NK-92 treated with Interleukin-12 subunit alpha and Interleukin-12 subunit beta, amount 100 ng/mL, for 24 hours (cell line): ENCODE measurements at places on chromosomes 11 and 22.
A peak's percentile ranks its signal among the peaks of the same experiment; 100 is the strongest.

DNA sequence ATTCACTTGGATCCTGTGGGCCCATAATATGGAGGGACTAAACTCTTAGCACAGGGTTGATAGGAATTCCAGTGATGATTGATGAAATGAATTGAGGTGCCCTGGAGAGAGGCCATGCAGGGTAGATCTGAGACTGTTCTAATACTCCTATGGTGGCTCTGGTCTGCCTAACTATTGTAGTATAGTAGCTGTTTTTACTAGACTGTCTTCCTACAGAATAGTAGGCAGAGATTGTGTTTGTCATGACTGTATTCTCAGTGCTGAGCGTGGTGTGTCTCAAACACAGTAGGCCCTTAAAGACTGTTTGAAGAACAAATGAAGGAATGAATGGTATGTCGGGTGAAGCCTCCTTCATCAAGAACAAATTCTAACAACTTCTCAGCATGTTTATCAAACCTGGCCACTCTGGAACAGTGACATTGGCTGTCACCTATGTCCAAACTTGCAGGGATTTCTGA is 107.0 kb upstream of the SESN3 start:
- DNase-seq: no peak

- peak; percentile 32 for DNase-seq
Measured at GRCh38 chr11:35237860-35238715, 99.1 kb downstream of the CD44 start.

GRCh38 chr11:108019870-108020540 is 11.3 kb downstream of the CUL5 start:
- no peak for DNase-seq

DNA sequence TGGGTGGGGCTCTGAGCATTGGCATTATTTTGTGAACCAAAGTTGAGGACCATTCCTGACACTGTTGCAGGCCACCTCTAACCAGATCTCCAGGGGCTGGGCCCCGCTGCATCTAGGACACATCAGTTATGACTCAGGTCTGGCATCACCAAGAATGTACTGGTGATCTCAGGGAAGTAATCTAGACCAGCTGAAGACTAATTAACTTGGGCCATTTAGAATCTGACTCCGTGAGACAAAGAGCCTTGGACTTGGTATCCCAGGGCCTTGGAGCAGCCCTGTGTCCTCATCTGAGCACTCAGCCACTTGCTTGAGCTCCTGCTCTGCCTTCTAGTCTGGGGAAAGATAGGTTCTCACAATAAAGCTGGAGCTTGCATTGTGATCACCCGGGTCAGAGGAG is 200.6 kb downstream of the KIRREL3 start:
- no peak for DNase-seq

DNA sequence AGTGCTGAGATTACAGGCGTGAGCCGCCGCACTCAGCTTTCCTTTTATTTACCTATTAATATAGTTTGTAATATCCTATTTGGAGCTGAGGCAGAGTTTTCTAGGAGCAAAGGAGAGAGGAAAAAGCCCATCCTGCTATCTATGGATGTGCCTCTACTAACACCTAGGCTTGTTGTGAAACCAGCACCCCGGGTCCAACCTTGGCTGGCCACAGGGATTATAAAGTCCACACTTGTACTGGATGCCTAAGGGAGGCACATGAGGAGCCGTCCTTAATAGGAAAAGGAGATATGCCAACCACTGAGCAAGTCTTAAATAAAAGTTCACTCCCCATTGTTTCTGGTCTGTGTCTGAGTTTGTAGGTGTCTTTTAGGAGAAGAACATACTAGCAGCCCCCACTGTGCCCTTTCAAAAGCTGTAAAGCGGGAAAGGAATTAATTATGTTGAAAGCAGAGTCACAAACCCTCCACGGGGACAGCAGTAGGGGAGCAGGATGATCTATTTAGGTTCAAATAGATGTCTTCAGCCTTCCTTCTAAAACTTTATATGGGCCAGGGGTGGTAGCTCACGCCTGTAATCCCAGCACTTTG is 29.3 kb downstream of the RRP7A start:
- DNase-seq: no peak

DNA sequence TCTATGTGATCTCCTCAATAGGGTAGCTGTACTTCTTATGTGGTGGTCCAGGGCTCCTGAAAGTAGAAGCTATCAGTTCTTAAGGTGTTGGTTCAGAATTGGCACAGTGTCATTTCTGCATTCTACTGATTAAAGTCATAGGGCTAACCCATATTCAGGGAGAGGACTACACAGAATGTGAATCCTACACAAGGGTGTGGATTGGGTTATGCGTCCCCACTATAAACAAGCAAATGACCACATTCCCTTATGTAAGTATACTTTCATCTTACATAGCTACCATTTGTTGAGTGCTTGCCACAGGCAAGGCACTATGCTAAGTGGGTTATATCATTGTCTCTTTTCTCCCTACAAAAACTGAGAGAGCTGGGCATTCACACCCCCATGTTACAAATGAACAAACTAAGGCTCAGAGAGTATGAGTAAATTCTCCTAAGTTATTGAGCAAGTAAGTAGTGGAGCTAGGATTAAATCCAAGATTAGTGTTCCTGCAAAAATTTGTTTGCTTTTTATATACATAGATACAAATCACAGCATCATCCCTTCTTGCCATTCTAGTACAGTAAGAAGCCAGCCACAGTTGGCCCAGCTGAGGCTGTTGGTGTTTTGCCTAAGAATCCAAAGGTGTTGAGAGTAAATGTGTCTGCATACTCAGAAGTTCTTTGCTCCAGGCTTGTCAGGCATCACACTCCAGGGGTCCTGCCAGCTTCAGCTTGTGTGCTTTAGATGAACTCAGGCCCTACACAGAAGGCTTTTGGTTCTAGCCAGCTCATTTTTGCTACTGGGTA is 157.8 kb downstream of the KIF18A start:
- no peak for DNase-seq

GRCh38 chr22:50002791-50003190 is 9.8 kb downstream of the IL17REL start:
- no peak for DNase-seq

DNA sequence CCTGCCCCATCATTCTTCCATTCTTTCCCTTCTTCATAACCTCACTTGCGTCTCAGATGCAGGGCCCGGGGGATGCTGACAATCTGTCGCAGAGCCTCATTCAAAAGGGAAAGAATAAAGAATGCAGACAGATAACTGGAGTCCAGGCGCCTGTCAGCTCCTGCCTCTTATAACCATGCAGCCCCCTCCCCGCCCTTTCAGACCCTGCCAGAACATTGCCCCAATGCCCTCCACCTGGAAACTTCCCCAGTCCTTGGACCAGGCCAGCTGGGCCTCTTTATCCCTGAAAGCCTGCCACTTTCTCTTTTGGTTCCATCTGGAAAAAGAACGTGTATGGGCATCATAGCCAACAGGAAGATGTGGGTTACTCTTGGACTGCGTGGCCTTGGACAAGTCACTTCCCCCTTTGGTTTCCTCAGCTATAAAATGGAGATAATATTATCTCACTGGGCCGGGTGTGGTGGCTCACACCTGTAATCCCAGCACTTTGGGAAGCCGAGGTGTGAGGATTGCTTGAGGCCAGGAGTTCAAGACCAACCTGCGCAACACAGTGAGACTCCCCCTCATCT is 2.1 kb upstream of the TCF20 start:
- DNase-seq: no peak

DNA sequence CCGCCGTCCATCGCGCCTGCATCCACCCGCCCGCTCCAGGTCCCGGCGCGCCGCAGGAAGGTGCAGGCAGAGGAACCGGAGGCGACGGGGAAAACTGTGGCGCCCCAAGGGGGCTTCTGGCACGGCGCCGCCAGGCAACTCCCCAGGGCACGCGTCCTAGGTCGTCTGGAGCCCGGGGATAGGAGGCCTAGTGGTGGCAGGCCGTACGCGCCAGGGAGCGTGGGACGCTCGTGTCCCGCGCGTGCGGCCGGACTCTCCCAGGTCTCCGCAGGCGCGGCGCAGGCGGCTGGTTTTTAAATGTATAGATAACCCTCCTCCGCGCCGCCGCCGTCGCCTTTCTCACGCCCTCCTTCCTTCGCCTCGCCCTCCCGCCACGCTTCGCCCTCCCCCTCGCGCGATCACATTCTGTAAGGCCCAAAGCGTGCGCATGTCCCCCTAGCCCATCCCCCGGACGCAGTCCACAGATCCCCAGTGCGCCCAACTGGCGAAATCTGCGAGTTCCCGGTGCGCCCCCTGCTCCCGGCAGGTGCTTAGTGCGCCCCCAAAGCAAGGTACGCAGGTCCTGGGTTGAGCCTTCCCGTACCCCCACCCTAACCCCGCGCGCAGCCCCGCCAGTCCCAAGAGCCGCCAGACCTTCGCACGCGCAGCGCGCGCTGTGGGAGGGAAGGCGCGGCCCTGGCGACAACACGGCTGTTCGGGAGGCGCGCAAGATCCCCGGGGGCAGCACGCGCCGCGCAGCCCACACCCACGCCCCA is at the start of gene ASCL2:
Gene ASCL2, minus strand, starts transcription at position 267 of the 755 bp plus-strand sequence. Its CDS starts 256 bp downstream, at position 11.
- no peak for DNase-seq

GRCh38 chr11:116244439-116244838 is 528.3 kb downstream of the BUD13 start:
- no peak for DNase-seq

DNA sequence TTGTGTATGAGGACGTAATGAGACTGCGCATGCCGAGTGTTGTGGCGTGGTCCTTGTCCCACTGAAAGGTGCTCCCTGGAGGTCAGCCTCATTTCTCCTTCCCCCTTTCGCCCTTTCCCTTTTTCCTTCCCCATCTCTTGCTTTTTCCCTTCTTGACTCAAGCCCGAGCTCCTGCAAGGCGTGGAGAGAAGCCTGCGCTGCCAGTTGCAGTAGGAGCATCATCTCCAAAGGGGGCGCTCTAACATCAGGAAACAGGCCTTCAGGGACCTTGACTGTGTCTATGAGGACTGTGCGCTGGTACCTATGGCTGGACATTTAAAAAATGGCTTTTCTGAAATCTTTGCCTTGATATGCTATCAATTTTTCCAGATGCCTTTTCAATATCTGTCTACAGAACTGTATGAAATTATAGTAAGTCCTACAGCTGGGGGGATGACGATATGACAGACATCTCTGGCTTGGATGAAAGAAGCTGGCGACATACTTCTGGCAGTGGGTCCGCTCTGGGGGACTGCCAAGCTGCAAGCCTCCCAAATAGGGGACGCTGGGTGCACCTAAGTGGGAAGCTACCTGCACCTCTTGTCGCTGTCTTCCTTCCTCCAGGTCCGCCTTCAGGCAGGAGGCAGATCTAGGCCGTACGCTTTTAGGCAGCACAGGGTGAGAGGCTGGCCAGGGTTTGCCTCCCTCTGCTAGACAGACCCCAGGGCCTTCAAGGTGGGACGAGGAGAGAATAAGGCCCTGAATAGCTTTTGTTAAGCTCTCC is 96.5 kb downstream of the NXPE2 start:
- DNase-seq: peak; percentile 24

DNA sequence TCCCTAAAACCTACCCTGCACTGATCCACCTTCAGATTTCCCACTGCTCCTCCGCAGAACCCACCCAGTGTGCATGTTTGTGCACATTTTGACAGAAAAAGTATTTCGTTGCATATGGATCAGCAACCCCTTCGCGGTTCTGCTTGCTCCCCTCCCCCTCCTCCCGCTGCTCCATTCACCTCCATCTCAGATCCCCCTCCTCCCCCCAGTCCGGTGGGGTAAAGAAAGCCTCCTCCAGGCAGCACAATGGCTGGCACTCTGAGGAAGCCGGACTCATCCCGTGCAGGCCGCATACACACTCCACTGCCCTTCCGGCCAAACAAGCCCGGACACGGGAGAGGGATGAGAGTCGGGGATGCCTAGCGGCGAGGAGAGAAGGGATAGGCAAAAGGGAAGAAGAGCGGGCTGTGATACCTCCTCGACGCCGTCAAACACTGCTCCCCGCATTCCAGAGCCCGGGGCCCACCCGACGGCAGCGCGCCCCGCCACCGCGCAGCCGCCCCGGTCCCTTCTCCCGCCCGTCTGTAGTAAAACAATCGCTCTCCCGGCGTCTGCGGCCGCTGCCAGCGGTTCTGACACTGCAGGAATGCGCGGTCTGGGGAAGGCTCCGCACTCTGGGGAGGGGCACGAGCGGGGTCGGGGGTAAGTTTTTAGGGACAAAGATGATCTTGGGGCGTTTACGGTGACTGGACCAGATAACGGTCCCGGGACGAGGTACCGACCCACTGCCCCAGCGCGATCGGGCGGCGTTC is 915 bp downstream of the FEZ1 start:
- DNase-seq: no peak

GRCh38 chr22:29190051-29190450 is 15.6 kb upstream of the EMID1 start:
- DNase-seq: no peak

- DNase-seq: no peak
Measured at GRCh38 chr22:44587737-44588310, 89.8 kb upstream of the RTL6 start.

GRCh38 chr11:19970944-19971343 is 189.3 kb downstream of the DBX1 start:
- peak; percentile 36 for DNase-seq

- DNase-seq: no peak
Measured at GRCh38 chr22:23177197-23177596, 3.1 kb upstream of the BCR start.

- DNase-seq: no peak
Measured at GRCh38 chr11:33543823-33544222, 156.8 kb downstream of the C11orf91 start.

DNA sequence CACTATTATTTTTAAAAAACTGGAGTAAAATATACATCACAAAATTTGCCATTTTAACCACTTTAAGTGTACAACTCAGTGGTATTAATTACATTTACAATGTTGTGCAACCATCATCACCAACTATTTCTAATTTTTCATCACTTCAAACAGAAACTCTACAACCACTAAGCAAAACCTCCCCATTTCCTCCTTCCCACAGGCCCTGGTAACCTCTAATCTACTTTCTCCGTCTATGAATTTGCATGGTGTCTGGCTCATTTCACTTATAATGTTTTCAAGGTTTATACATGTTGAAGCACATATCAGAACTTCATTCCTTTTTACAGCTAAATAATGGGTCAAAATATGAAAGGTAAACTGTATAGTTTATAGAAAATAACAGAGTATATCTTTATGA is 24.4 kb downstream of the DDI1 start:
- DNase-seq: no peak

- DNase-seq: no peak
Measured at GRCh38 chr11:15941206-15941770, 415.1 kb downstream of the SOX6 start.

DNA sequence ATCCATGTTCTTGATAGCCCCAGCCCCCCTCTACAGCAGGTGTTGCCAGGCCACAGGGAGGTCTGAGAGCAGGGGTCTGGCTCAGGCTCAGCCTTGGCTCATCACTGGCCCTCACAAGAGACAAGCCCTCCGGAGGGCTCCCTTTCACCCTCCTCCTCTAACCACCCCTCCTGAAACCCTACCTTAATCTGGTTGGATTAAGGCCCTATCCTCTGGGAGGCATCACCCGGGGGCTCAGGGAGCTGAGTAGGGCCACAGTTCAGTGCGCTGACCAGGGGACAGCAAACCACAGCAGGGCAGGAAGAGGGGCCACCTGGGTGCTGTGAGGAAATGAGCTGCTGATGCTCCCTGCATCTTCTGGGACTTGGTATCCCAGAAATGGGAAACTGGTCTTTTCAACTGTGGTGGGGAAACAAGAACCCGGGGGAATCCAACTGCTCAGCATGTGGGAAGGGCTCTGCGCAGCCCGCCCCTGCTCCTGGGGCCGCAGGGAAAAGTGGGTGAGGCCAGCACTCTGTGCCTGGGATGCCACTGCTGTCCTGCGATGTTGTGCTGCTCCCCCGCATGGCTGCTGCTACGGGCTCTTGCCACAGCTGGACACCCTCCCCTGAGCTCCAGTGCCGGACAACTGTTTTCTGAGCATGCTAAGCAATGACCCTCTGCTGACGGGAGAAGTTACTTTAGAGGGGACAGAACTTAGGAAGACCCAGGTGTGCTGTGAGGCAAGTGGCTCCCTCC is 17.5 kb downstream of the ADORA2A start:
- no peak for DNase-seq
